ENCODE measurements at places on chromosomes 4 and X. TPM values are rescaled to one million over a fixed set of nuclear protein-coding genes. Genes with fewer than 3 reads are reported as not detected.
A peak's percentile ranks its signal among the peaks of the same experiment; 100 is the strongest.

PLAC1 gene
- total RNA-seq = 0.15 TPM

GRCh38 chr4:43776371-43776770 is 672.2 kb downstream of the KCTD8 start:
- no peak for DNase-seq

- no peak for DNase-seq
These were observed 614.8 kb upstream of the DIPK2B start for GRCh38 chrX:45815441-45815840.

INTS6L gene
- total RNA-seq = 2.2 TPM

GAGE1 gene
- total RNA-seq = not detected

MSX1 gene
- total RNA-seq = 13.0 TPM

MAGED4 gene
- 4.6 TPM for total RNA-seq

FRMPD4 gene
- total RNA-seq = not detected

GRCh38 chr4:20565075-20565721 is 135.1 kb upstream of the PACRGL start:
- no peak for DNase-seq

DNA sequence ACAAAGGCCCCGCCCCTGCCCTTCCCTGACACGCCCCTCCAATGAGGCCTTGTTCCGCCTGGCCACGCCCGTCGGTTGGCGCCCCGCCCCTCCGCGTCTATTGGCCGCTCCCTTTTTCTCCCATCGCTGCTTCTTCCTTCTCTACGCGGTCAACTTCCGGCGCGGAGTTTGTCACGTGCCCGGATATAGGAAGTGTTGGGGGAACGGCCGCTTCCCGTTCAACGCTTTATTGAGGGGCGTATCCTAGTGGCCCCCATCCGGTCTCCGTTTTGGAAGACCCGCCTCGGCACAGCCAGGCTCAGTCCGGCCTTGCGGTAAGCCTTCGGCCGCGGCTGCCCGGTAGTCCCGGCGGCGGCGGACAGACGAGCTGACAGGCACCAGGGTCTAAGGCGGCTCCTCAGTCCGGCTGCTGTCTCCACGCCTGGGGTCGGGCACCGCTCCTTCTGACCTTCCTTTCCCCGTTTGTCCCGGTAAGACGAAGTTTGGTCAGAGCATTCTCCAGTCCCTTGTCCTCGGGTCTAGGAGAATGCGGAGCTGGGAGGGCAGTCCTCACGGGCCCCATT is at the start of gene EXOC1:
Gene EXOC1 (plus strand): TSS at position 165 of the 563 bp plus-strand sequence. CDS start 4,676 bp downstream, outside the sequence.
- peak; percentile 58 for DNase-seq

DNA sequence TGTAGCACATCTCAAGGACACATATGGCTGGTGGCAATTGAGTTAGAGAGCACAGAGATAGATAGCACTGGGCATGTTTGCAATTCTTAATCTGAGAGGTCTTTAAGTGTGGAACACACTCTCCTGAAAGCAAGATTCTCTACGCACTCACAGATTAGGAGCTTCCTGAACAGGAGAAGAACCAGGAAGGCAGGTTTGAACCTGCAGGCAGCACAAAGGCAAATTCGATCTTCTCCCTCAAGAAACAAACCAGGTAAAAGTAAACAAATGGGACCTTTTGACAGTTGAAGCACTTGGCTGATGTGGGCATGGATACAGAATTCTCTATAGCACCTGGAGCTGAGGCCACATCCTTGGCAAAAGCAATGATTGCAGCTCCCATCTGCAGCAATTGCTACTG is 24.3 kb downstream of the HS3ST1 start:
- DNase-seq = no peak

DNA sequence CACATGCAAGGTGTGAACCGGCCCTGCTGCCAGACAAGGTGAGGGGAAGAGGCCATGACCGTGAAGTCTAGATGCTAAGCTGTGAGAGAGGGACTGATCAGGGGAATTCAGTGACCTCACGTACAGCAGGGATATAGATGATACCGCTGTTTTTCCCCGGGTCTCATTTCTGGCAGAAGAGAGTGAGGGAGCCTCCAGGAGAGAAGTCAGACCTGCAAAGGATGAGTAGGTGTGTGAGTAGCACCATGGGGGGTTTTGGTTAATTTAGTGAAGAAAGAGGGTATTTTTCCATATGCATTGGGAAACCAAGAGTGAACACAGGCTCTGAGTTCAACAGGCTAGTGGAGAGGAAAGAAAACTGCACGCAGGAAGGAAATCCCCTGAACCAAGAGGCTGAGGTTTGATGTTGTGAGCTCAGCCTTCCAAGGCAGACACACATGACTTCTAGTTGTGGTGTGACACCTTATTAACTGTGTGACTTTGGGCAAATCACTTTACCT is 127.6 kb upstream of the GATB start:
- DNase-seq = no peak

GRCh38 chr4:70915036-70915815 is 13.1 kb downstream of the MOB1B start:
- no peak for DNase-seq

AWAT2 gene
- not detected for total RNA-seq

DNA sequence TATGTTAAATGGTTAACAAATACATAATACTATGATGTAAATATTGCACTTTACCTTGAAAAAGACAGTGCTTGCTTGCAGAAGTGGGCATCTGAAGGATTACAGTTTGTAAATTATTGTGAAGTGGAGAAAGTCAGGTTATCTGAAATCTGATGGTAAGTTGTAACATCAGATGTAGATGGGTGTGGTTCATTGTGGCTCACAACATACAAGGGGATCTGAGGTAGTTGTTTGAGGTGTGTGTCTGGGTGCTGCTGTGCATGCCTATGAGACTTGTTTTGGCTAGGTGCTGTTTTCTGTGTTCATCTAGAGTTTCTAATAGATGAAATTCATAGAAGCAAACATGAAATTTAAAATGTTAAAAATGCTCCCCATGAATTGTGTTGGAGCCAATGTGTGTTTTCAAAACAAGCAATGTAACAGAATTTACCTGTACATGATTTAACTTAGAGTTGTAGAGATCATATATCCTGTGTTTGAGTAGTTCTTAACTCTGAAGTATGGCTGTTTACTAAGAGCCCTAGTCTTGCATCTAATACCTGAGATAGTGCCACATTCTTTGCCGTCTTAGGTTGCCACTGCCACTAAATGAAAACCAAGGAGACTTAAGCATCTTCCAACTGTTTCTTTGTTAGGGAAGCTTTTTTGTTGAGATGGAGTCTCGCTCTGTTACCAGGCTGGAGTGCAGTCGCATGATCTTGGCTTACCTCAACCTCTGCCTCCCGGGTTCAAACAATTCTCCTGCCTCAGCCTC is 11.9 kb upstream of the NDUFC1 start:
- no peak for DNase-seq

- no peak for DNase-seq
These were observed 59.2 kb downstream of the ADGRG2 start for GRCh38 chrX:19063030-19063429.

DNA sequence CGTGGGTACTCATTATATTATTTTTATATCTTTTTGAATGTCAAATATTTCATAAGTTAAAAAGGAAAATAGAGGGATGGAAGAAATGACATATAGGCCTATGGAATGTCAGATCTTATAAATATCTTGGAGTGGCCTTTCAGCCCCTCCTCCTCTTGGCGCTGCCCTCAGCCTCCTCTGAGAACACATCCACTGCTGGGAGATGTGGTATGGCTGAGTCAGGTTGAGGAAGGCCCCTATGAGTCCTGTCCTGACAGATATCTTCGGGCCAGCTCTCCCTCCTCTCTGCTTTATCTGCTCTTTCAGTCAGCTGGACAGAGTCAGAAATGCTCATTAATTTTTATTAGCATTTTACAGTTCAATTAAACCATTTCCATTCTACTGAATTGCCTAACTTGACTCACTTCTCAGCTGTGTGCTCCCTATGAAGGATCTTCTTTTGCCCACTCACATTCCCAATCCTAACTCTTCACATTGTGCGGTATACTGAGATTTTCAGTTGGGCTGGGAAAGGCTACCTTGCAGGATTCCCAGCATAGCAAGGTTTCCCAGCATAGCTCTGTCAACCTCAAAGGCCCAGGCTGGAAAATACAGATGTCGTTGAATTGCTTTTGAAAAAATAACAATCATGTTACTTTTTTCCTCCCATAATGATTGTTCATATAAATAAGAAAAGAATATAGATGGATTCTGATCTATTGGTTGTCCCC is 128.0 kb downstream of the ARHGEF9 start:
- DNase-seq = no peak

- no peak for DNase-seq
These were observed 41.3 kb downstream of the MCUB start for GRCh38 chr4:109601336-109601735.

DNA sequence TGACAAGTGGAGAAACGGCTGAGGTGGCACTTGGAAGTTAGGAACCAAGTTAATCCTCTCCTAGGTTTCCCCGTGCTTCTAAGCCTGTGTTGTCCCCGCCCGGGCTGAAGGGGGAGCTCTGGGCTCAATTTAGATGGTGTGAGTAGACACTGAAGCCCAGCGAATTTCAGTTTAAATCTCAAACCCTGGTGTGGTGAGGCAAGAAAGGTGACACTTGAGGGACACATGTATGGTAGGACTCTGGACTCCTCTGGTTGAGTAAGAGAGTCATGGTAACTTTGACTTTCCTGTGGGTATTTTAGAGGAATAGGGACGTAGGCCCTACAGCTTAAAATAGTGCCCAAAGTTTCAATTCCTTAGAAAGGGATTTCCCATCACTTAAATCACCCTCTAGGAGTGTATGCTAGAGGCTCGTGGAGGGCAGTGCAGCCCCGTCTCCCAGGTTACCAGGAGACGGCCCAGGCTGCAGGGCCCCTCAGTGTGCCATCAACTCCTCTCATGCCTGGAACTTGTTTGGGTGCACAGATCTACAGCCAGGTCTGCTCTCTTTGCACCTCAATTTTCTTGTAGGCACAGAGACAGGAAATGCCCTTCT is 24.0 kb downstream of the HAND2 start:
- DNase-seq = no peak

DNA sequence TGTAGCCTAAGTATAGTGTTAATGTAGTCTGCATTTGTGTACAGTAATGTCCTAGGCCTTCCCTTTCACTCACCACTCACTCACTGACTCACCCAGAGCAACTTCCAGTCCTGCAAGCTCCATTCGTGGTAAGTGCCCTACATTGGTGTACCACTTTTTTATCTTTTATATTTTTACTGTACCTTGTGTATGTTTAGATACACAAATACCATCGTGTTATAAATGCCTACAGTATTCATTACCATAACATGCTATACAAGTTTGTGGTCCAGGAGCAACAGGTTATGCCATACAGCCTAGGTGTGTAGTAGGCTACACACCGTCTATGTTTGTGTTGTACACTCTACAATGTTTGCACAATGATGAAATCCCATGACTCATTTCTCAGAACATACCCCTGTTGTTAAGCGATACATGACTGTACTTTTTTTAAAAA is 15.4 kb downstream of the TSPAN5 start:
- DNase-seq = no peak

TEC gene
- 0.24 TPM for total RNA-seq

GRCh38 chr4:143196323-143196722 is 11.6 kb downstream of the USP38 start:
- DNase-seq = no peak

DNA sequence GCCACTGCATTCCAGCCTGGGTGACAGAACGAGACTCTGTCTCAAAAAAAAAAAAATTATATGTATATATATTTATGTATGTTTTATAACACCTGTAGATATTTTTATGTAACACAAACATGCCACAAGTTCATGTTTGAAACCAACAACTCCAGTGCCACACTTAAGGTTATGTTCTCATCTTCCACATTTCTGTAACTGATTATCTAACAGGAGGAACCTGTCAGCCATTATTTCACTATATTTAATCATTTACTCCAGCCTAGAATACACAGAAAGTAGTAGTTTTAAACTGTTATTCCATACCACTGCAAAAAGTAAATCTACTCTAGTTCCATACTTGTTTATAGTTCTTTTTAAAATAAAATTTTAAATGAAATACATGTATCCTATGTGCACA is 32.3 kb downstream of the MCUB start:
- no peak for DNase-seq

DNA sequence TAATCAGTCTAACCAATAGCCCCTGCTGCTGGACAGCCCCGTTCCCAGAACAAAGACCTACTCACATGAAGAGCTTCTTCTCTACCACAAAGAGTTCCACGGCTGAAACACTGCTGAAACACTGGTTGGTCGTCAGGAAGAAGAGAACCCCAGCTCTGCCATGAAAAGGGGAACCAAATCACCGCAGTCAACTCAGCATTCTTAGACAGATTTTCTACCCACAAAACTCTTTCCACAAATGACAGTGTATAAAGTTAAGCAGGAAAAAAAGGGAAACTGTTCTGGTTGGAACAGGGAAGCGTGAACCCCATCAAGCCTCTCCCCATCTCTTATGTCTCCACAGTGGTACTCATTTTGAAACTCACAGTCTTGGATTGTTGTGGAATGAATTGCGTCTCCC is 57.3 kb downstream of the ABCG2 start:
- no peak for DNase-seq

DNA sequence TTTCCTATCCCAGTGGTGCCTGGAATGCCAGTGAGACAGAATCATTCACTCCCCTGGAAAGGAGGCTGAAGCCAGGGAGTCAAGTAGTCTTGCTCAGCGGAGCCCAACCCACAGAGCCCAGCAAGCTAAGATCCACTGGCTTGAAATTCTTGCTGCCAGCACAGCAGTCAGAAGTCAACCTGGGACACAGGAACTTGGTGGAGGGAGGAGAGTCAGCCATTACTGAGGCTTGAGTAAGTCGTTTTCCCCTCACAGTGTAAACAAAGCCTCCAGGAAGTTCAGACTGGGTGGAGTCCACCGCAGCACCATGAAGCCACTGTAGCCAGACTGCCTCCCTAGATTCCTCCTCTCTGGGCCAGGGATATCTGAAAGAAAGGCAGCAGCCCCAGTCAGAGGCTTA is 283.2 kb upstream of the CPEB2 start:
- DNase-seq = no peak

TRIM2 gene
- total RNA-seq = 21.2 TPM

- DNase-seq = no peak
These were observed 108.3 kb downstream of the TBC1D19 start for GRCh38 chr4:26692014-26692726.
